Activated gamma-delta T cell treated with Interleukin-2 at 50 U/mL for 16 hours (primary cell): ENCODE measurements at places on chromosomes 5 and 9.

- DNase-seq, result no peak
These were observed 56.9 kb upstream of the COL15A1 start for GRCh38 chr9:98886691-98887229.

DNA sequence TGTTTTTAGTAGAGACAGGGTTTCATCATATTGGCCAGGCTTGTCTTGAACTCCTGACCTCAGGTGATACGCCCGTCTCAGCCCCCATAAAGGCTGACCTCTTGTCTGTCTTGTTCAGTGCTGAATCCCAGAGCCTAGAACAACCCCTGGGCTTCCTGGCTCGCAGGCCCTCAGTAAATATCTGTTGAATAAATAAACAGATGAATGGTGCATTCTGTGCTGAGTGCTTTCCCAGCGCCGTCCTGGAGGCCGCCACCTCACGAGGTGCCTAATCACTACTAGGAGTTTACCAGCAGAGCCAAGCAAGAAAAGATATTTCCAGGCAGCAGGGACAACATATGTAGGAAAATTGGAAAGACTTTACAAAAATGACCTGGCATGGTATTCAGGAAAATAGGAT is 88.5 kb downstream of the SNX24 start:
- no peak for DNase-seq

- DNase-seq, result peak; percentile 41
These were observed 23.0 kb upstream of the SLC6A3 start for GRCh38 chr5:1468247-1468612.

DNA sequence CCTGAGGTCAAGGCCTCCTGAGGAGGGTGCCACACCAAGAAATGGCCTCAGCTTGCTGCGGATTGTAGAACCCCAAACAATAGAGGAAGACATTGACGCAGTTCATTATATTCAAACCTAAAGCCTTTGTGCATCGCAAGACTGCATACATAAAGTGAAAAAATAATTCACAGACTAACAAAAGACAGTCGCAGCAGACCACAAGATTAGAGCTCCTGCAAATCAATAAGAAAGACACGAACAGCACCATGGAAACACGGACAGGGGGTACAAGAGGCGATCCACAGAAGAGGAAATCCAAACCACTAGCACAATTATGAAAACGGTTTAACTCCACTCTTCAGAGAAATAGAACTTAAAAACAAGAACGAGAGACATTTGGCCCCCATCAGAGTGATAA is 10.0 kb upstream of the TCOF1 start:
- DNase-seq, result no peak

DNA sequence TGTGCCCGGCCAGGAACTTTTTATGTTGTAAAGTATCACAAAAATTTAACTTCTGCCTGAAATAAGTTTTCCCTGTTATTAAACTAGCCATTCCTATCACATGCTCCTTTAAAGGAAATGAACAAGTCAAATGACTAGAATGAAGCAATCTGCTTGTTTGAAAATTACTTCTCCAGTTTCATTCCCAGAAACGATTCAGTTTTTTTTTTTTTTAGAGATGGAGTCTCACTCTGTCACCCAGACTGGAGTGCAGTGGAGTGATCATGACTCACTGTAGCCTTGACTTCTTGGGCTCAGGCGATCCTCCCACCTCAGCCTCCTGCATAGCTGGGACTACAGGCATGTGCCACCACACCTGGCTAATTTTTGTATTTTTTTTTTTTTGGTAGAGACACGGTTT is 13.3 kb upstream of the GNG10 start:
- no peak for DNase-seq

- no peak for DNase-seq
These were observed 13.0 kb upstream of the FGD3 start for GRCh38 chr9:92934321-92934720.

DNA sequence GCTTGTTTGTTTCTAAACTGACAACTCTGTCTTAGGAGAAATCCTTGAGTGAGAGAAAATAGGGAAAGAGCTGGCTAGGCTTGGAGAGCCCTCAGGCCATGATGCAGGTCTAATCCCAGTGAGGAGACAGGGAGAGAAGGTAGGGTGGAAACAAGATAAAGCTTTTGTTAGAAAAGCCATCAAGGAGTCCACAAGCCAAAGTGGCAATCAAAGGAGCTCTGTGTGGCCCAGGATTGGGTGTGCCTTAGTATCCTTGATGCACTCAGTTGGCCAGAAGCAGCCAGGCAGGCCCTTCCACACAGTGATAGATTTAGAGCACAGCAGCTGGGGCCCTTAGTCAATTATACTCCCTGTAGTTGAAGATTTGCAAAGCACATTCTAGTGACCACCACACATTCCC is 73.9 kb downstream of the ALDH7A1 start:
- no peak for DNase-seq

- DNase-seq, result no peak
These were observed 164.1 kb upstream of the MPDZ start for GRCh38 chr9:13443346-13444244.

GRCh38 chr5:137155261-137156000 is 343.7 kb downstream of the SPOCK1 start:
- DNase-seq, result no peak

GRCh38 chr9:113958556-113958955 is 82.4 kb downstream of the ZNF618 start:
- no peak for DNase-seq

- no peak for DNase-seq
These were observed 11.2 kb downstream of the IER5L start for GRCh38 chr9:129166623-129167557.

- DNase-seq, result no peak
These were observed 482.8 kb downstream of the ELAVL2 start for GRCh38 chr9:23343226-23343625.

GRCh38 chr5:14204785-14205321 is 61.7 kb downstream of the TRIO start:
- DNase-seq, result no peak

DNA sequence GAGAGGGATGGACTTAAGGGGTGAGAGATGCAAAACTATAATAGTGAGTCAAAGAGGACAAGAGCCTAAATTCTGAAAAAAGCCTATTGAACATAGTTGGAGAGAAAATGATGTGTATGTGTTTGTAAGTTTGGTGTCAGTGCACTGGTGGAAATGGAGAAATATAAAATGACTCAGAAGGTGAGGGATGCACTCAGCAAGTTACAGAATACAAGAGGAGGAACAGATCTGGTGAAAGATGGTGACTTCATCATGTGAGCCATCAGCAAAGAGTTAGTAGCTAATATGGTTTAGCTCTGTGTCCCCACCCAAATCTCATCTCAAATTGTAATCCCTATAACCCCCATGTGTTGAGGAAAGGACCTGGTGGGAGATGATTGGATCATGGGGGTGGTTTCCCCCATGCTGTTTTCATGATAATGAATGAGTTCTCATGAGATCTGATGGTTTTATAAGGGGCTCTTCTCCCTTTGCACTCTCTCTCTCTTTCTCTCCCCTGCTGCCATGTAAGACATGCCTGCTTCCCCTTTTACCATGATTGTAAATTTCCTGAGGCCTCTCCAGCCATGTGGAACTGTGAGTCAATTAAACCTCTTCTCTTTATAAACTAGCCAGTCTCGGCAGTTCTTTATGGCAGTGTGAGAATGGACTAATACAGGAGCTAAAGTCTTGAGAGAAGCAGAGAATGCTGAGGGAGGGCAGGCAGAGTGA is 30.4 kb upstream of the FYB1 start:
- no peak for DNase-seq

DNA sequence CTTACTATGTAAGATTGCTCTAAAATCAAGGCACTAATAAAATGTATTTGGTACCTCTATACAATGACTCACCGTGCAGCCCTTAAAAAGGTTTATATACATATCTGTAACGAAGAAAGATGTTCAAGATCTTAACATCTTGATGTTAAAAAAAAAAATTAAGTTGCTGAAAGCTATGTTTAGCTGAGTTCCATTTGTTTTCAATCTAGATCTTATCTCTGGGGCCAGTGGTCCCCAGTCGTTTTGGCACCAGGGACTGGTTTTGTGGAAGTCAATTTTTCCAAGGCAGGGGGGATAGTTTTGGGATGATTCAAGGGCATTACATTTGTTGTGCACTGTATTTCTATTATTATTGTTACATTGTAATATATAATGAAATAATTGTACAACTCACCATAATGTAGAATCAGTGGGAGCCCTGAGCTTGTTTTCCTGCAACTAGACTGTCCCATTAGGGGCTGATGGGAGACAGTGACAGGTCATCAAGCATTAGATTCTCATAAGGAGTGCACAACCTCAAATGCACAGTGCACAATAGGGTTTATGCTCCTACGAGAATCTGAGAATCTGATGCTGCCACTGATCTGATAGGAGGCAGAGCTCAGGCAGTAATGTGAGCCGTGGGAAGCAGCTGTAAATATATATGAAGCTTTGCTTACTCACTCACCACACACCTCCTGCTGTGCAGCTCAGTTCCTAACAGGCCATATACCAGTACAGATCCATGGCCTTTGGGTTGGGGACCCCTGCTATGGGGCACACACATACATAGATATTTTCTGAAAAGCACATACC is 27.6 kb upstream of the TSLP start:
- DNase-seq, result no peak

GRCh38 chr5:23389291-23390101 is 117.9 kb upstream of the PRDM9 start:
- no peak for DNase-seq

DNA sequence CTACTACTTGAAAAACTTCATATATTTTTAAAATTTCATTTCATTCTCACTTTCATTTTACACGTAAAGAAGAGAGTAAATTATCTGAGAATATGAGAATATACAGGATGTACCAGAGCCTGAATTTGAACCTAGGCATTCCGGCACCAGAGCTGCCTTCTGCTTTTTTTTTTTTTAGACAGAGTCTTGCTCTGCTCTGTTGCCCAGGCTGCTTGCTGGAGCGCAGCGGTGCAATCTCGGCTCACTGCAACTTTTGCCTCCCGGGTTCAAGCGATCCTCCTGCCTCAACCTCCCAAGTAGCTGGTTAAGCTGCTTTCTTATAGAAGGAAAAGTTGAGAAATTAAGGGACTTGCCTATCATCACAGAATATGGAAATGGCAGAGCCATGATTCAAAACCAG is 540.1 kb downstream of the EBF1 start:
- DNase-seq, result no peak

- no peak for DNase-seq
These were observed 2.5 kb upstream of the NKD2 start for GRCh38 chr5:1005904-1006655.

- no peak for DNase-seq
These were observed 274.5 kb upstream of the C9orf72 start for GRCh38 chr9:27847818-27848217.

DNA sequence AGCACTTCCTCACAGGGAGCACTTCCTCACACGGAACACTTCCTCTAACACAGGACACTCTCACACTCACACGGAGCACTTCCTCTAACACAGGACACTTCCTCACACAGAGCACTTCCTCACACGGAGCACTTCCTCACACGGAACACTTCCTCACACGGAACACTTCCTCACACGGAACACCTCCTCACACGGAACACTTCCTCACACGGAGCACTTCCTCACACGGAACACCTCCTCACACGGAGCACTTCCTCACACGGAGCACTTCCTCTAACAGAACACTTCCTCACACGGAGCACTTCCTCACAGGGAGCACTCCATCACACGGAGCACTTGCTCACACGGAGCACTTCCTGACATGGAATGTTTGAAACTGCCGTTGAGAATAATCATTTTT is 13.4 kb downstream of the POMT1 start:
- DNase-seq, result no peak

DNA sequence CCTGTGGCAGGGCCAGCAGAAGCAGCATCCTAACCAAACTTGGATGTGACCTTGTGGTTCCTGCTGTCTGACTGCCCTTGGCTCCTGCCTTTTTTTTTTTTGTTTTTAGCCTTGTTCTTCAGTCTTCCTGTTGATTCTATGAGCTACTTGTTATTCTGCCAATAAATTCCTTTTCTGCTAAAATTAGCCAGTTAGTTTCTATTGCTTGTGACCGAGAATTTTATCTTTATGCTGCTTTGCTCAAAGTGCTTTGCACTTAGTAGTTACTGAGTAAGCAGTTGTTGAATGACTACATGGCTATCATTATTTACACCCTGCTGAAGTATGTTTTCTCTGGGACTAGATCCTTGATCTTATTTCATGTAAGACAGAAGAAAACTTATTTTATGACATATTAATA is 20.8 kb upstream of the ATG10 start:
- DNase-seq, result no peak

DNA sequence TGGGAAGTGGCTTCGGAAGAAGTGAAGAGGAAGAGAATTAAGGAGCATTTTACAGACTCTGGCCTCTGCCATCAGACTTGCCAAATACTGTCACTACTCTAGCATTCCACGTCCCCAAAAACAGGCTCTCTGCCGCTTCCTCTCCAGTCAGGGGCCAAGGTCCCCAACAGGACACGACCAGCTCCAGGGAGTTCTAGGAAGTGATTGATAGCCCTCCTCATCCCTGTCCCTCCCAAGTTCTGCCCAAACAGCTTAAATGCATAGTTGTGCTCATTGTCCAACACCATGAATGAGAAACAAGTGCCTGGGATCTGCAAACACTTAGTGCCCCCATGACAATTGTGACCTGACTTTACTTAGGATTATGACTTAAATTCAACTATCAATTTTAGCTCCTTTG is 96.5 kb downstream of the MED10 start:
- no peak for DNase-seq

DNA sequence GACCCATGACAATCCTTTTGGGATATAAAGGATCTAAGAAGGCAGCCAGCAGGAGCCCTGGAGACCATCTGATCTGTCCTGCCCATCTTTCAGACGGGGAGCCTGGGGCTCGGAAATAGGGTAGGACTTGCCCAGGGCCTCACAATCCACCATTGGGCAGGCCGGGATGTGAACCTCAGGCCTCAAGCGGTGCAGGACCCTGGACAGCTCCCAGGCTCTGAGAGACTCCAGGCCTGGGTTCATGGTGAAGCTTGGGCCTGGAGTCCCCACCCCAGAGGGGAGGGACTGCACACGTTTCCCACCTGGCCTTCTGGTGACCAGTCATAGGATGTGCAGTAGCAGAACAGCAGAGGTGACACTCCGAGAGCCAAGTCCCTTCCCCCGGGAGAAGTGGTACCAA is 36.6 kb upstream of the RAPGEF1 start:
- no peak for DNase-seq

- no peak for DNase-seq
These were observed 166.8 kb downstream of the HSD17B3 start for GRCh38 chr9:96135076-96135752.

- no peak for DNase-seq
These were observed 198.7 kb upstream of the MAP3K1 start for GRCh38 chr5:56616454-56617160.

DNA sequence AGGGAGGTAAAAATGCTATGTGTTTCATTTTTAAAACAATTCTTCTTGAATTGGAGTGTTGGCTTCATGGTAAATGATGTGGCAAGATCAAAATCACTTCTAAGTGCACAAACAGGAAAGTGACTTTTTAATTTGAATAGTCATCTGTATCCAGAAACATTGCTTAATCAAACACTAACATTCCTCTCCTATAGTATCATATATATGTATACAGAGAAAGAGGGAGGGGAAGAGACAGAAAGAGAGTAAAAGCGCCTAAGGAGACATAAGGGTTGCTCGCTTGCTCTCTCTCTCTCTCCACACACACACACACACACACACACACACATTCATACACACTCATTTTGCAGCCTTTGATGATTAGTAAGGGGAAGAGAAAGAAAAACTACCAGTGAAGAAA is 95.4 kb upstream of the PRDM9 start:
- DNase-seq, result no peak

- DNase-seq, result no peak
These were observed 71.5 kb downstream of the ABCA1 start for GRCh38 chr9:104856413-104856941.
